Activated T-cell treated with anti-CD3 and anti-CD28 coated beads, Interleukin-2, amount 50 U/mL, for 4 hours (primary cell): ENCODE measurements at places on chromosomes 5 and 9.

DNA sequence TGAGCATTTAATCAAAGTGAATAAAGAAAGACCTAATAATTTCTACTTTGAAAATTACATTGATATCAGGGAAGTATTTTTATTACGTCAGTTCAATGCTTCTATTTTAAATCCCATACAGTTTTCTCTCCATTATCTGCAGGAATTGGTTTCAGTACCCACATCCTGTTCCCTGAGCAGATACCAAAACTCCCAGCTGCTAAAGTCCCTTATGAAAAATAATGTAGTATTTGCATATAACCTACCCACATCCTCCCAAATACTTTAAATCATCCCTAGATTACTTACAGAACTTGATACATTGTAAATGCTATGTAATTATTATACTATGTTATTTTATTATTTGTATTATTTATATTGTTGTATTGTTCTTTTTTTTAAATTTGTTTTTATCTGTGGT, 125.4 kb upstream of the MINAR2 start:
- no peak for DNase-seq

- DNase-seq = no peak
These were observed 72.5 kb upstream of the SMIM23 start for GRCh38 chr5:171713152-171713551.

DNA sequence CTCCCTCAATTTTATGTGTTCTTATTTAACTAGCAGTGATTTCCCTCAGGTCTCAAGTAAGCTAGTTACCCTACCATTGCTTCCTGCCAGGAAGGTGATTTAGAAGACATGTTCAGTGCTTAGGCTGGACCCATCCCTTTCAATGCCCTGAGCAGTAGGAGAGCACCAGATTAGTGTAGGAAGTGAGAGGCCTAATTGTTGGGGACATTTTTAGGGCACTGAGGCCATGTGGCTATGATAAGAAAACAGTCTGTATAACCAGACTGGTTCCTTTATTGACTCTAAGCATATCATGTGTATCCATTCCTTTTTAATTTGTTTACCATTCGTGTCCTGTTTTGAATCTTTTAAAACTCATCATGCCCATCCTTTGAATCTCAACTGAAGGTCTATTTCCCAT, 312.3 kb upstream of the PRR16 start:
- no peak for DNase-seq

DNA sequence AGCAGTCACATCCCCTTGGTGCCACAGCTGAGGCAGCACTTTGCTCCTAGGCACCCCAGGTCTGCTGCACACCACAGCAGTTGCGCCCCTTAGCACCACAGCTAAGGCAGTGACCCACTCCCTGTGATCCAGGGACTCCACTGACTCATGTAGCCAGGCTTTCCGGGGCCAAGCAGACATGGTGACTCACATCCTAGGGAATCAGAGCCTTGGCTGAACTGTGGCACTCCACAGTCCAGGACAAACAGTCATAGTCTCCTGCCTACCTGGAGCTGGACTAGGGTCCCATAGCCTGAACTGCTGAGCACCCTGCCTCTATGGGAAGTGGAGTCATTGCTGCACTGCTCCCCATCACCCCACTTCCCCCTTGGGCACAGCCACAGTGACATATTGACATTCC, 338.7 kb downstream of the NPR3 start:
- no peak for DNase-seq

DNA sequence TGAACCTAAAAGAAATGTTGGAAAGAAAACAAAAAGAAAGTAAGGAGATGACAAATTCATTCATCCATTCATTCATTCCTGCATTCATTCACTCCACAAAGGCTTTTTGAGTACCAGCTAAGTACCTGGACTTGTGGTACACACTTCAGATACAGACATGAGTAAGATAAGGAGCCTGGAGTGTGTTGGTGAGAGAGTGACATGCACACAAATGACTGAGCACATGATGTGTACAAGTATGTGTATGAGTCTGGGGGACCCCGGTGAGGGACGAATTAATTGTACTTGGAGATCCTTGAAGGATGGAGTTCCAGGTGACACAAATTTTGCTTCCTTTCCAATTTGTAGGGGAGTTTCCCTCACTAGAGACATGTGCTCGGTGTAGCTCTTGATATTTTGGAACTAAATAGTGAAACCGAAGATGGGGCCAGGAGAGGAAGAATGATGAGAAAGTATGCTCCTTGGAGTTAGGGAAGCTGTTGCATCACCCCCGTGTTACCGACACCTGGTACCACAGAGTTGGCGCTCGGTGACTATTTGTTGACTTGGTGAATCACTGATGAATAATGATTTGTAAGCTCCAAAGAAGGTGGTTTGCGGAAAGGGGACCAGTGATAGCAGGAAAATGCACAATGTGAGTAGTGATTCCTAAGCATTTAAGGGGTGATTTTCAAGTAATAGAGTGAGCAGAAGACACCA, 509.8 kb downstream of the CCDC171 start:
- no peak for DNase-seq

DNA sequence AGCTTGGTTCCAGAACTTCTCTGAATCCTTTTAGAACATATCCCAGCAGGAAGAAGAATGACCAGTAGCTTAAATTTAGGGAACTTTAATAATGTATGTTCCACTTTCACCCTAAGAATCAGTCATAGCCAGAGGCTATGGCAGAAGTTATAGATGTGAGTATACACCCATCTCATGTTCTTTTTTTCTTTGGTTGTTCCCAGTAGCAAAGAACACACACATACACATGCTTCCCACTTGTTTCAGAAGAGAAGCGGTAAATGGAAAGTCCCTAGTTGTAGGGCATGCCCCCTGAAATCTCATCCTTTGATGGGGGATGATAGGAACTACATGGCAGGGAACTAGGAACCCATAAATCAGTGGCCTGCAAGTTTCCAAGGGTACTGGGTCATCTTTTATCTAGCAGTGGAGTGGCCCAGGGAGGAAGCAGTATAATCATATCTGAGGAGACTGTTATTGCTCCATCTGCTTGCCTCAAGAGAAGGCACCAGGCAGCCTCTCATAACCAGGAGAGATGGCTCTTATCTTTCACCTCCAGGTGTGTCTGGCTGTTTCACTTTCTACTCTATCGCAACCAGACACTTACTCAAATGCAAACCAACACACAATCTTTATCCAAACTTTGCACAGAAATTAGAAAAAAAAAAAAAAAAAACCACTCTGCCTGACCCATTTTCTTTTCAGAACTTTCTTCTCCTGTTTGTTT, 109.5 kb downstream of the SNCAIP start:
- no peak for DNase-seq

DNA sequence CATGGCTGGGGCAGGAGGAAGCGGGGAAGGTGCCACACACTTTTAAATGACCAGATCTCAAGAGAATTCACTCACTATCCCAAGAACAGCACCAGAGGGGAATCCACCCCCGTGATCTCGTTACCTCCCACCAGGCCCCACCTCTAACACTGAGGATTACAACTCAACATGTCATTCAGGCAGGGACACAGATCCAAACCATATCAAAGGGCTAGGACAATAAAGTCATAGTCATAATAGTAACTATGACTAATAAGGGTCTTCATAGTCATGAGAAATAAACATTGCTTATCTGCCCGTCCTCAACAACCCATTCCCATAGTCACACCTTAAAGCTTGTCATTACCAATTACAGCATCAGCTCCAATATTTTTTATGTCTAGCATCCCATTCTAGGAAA, 65.3 kb upstream of the SMC2 start:
- no peak for DNase-seq

DNA sequence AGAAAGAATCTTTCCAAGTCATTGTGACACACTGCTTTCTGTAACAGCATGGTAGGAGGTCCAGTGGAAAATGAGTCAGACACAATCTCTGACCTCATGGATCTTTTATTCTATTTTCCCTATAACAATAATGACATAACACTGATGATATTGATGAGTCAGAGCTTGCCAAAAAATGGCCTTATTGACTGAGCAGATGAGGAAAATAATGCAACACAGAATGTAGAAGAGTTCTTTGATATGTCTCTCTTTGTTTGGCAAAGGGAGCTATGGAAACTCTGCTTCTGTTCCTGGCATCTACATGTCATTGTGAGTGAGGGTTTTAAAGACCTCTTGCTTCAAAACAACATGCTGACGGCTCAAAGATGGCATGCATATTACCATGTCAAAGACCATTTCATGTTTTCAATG, 443.1 kb upstream of the ZNF608 start:
- DNase-seq = no peak

GRCh38 chr9:122252796-122253195, 11.8 kb downstream of the RBM18 start:
- DNase-seq = no peak

- no peak for DNase-seq
These were observed 3.7 kb downstream of the TXN start for GRCh38 chr9:110252509-110253139.

DNA sequence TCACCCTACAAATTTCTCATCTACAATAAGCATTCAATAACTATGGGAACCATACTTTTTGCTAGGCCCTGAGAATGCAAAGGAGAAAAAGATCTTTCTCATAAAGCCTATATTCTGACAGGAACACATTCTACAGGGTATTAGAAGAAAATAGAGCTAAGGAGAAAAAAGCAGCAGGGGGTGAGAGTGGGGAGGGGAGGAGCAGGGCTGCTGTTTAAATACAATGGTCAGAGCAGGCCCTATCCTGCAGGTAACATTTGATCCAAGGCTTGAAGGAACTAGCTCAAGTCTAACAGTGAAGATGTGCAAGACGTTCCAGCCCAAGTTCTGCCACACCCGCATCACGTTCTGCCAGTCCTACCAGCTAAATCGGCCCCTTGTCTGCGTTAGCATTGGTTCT, 89.7 kb downstream of the ELAVL2 start:
- no peak for DNase-seq

DNA sequence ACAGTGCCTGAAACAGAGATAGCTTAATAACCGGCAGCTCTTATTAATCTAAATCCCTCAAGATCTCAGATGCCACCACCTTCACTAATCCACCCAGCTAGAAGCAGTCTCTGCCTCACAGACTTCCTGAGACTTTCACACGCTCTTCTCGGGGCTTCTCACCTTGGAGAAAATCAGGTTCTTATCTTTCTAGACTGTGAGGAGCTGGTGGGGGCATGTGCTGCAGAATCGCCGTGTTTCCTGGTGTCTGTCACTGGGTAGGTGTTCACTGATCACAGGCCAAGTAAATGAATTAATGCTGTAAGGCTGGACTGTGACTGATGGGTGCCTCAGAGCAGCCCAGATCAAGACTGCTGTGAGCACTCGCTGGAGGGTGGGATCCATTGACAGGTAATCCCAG, 101.7 kb downstream of the PSD2 start:
- no peak for DNase-seq

GRCh38 chr5:60147791-60148190, 254.3 kb upstream of the PDE4D start:
- DNase-seq = no peak

DNA sequence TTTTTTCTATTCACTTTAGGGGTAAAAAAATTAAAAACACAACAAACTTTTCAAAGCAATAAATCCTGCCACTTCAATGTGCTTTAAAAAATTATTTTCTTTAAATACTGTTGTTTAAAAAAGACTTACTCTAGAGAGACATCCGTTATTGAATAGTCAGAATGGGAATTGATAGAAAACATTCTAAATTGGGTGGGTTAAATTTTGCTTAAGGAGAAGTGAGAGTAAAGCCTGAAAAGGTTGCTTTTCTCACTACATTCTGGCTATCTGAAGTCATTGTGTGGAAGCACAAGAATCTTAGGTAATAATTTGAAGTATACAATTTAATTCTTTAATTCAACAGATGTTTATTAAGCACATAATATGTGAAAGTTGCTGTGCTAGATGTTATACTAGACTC, 509.3 kb downstream of the NR2F1-AS1 start:
- no peak for DNase-seq

DNA sequence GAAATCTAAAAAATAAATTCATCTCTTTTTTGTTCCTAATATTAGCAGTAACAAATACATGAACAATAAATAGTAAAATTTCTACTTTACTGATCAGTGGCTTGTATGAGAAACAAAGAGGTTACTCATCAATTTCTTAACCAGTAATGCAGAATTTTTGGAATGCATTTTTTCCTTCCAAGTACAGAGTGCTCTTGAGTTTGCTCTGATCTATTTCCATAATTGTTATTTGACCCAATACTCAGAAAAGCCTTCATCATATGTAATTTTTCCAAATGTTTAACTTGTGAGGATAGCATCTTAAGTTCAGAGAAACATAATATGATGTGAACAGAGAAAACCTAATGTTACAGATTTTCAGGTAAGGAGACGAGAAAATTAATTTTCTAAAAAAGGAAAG, 47.3 kb downstream of the FBN2 start:
- DNase-seq = no peak

DNA sequence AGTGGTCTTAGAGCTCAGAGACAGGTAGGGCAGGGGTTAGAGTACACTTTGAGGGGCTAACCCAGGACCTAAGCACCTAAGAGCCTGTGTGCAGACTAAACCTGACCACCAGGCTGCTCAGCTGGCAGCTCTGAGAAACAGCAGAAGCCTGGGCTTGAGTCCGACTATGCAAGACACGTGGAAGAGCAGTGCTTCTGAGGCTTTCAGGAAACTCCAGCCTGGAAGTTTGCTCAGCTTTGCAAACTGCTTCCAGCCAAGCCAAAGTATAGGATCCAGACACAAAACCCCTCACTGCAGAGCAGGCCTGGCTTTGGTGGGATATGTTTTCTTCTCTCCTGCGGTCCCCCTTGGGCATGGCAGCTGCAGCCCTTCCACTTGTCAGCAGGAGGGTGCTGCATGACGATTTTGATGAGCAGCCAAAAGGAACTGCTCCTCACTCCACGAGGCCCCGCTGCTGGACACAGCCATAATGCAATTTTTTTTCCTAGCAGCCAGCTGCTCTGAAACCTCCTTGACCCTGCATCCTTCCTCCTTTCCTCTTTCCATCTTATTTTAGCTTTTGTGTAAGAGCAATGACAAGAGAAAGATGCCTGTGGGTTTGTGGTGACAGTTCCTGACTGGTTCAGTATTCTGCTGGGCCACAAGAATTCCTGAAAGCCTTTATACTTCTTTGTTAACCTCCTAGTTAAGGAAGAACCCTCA, 123.1 kb downstream of the LIFR start:
- no peak for DNase-seq

DNA sequence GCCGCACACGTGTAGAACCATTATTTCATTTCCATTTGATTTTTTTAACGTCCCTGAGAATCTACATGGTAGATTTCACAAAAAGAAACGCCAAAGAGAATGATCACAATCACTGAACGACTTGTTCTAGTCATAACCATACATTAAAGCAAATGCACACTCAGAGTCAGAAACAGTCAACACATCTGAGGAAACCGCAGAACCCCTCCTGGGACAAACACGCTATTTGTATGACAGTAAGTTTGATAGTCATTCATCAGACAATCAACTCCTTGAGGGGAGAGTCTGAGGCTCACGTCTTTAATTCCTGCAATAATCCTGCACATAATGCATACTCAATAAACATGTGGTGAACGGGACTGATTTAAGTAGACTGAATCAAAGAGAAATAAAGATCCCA, 129.2 kb downstream of the MED27 start:
- no peak for DNase-seq

DNA sequence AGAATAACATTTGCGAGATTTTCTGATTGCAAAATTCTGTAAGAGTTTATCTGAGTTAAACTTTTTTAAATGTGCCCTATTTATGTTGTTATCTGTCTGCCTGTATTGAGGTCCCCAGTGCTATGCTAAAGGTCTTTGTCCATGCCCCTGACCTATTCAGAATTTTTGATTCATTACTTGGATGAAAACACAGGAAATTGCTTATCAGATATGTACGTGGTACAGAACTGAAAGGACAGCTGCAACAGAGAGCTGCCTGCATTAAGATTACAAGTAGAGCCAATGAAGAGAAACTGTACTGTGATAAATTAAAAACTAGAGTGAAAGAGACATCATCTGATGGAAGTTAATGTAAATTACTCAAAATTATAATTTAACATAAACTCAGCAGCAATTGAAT, 408.8 kb downstream of the ADGRV1 start:
- DNase-seq = no peak
